Colonic mucosa (tissue), 4 donors: ENCODE measurements at places on chromosomes 1 and 21. TPM values are rescaled to one million over a fixed set of nuclear protein-coding genes. Genes with fewer than 3 reads are reported as not detected.
A peak's percentile ranks its signal among the peaks of the same experiment; 100 is the strongest.

The SAMSN1 gene
- total RNA-seq, result 5.1 TPM

- H3K4me3 ChIP-seq, result no peak overlapping the region
- H3K27me3 ChIP-seq, result no peaks in the 10 kb centered on the region
- no peaks in the 10 kb centered on the region for H3K36me3 ChIP-seq
- no peak overlapping the region for H3K27ac ChIP-seq
These were observed 25.3 kb downstream of the RBM11 start for GRCh38 chr21:14241297-14241696.

GRCh38 chr1:12448746-12449177, 169.2 kb downstream of the DHRS3 start:
- peaks cover 4% of the 10 kb centered on the region for H3K4me1 ChIP-seq
- H3K27me3 ChIP-seq, result no peaks in the 10 kb centered on the region
- no peaks in the 10 kb centered on the region for H3K36me3 ChIP-seq
- H3K4me3 ChIP-seq, result no peak overlapping the region
- H3K27ac ChIP-seq, result peak overlapping the region; percentile 62

DNA sequence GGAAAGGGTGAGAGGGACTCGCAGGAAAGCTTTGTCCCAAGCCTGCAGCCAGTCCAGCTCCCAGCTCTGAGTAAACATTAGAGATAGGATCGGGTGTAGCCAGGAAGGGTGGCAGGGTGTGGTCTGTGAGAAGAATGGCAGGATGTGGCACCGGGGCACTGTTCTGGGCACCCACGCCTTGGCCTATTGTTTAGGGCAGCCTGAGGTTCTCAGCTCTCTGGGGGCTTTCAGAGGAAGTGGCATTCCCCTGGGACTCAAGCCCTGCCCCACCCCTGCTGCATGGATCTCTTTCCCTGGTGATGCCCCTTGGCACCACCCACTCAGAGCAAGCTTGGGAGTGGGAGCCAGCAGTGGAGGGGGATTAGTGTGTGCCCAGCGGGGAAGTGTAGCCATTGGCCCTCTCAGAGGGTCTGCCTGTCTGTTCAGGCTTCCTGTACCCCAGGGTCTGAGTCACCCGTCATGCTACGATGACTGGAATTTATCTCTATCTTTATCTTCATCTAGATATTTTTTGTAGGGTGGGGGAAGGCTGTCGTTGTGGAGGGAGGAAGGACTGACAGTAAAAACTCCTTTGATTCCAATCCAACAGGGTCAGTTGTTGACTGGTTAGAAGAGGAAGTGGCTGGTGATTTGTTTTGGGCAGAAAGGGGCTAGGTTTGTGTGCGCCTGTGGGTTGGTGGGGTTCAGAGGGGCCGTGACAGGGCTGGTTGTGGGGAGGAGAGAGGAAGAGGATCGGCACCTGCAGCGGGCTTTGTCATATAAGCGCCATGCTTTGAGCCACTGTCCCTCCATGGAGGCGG, 31.6 kb downstream of the SOX13 start:
- no peak overlapping the region for H3K4me3 ChIP-seq
- no peaks in the 10 kb centered on the region for H3K36me3 ChIP-seq
- peak; percentile 81 for DNase-seq
- H3K27ac ChIP-seq, result peak overlapping the region; percentile 57
- no peaks in the 10 kb centered on the region for H3K27me3 ChIP-seq
- peaks cover 17% of the 10 kb centered on the region for H3K4me1 ChIP-seq

The PLA2G2D gene
- total RNA-seq, result 0.21 TPM

The RAP1GAP gene
- total RNA-seq, result 29.6 TPM

DNA sequence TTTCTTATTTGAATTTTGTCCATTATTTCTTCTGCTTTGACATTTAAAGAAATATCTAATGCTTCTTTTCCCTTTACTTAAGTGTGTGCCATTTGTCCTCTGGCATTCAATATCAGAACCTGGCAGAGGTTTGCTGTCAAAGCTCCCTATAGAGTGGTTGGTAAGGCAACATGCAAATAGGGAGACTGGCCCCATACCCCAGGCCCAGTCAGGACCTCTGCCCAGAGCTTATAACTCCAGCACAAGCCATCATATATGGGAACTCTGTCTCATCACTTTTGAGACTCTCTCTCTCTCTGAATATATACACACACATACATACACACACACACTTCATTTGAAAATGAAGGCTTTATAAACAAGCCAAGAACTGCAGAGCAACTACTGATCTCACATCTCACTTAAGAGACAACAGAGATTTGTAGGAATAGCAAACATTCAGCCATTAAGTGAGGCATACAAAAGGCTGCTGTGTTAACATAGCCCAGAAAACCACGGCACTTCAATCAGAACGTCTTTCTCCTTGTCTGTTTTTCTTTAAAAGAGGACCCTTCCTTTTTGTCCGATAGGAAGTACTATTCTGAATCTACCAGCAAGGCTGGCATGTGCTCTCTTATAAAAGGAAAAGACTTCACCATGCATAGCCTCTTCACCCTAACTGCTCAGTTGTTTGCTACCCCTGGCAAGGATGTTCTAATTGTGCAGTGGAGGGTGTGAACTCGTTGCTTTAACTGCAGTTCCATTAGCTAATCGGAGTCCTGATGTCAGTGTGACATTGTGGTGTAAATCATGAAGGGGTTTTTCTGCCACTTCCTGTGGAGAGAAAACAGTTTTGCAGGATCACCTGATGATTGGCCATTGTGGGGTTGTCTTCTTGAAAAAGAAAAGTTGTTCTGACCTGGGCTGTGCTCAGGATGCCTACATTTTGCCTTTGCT, 101.7 kb downstream of the NR5A2 start:
- H3K27ac ChIP-seq, result no peak overlapping the region
- no peaks in the 10 kb centered on the region for H3K27me3 ChIP-seq
- no peaks in the 10 kb centered on the region for H3K4me1 ChIP-seq
- no peak overlapping the region for H3K4me3 ChIP-seq

The MCOLN2 gene
- total RNA-seq, result 21.6 TPM

GRCh38 chr1:20470194-20470593, 15.8 kb downstream of the CAMK2N1 start:
- no peaks in the 10 kb centered on the region for H3K36me3 ChIP-seq
- peak overlapping the region; percentile 55 for H3K27ac ChIP-seq
- no peaks in the 10 kb centered on the region for H3K27me3 ChIP-seq
- peaks cover 11% of the 10 kb centered on the region for H3K4me1 ChIP-seq
- no peak overlapping the region for H3K4me3 ChIP-seq

The AGT gene
- 4.1 TPM for total RNA-seq

The CGN gene
- 118 TPM for total RNA-seq

The NPHS2 gene
- not detected for total RNA-seq

- no peak for DNase-seq
- H3K27ac ChIP-seq, result no peak overlapping the region
- H3K4me3 ChIP-seq, result no peak overlapping the region
- no peaks in the 10 kb centered on the region for H3K36me3 ChIP-seq
- no peaks in the 10 kb centered on the region for H3K27me3 ChIP-seq
These were observed 220.0 kb downstream of the RERE start for GRCh38 chr1:8597455-8597854.

GRCh38 chr1:72288886-72289285, 6.5 kb upstream of the NEGR1 start:
- H3K4me3 ChIP-seq, result no peak overlapping the region
- no peaks in the 10 kb centered on the region for H3K36me3 ChIP-seq
- peaks cover 6% of the 10 kb centered on the region for H3K27me3 ChIP-seq
- no peak overlapping the region for H3K27ac ChIP-seq
- no peaks in the 10 kb centered on the region for H3K4me1 ChIP-seq

- H3K27ac ChIP-seq, result no peak overlapping the region
- no peak overlapping the region for H3K4me3 ChIP-seq
- H3K27me3 ChIP-seq, result no peaks in the 10 kb centered on the region
- no peaks in the 10 kb centered on the region for H3K36me3 ChIP-seq
- no peak for DNase-seq
These were observed 83.7 kb upstream of the CTTNBP2NL start for GRCh38 chr1:112312315-112312714.

The PLA2G5 gene
- total RNA-seq, result 1.8 TPM

The PTGER3 gene
- total RNA-seq, result 3.7 TPM

The SELE gene
- 0.20 TPM for total RNA-seq

- no peak overlapping the region for H3K27ac ChIP-seq
- peaks cover 16% of the 10 kb centered on the region for H3K4me1 ChIP-seq
- no peak for DNase-seq
- no peaks in the 10 kb centered on the region for H3K27me3 ChIP-seq
These were observed 5.3 kb downstream of the PADI2 start for GRCh38 chr1:17113963-17114362.

- peaks cover 62% of the 10 kb centered on the region for H3K27me3 ChIP-seq
- H3K4me3 ChIP-seq, result no peak overlapping the region
- DNase-seq, result peak; percentile 85
- no peak overlapping the region for H3K27ac ChIP-seq
- H3K36me3 ChIP-seq, result no peaks in the 10 kb centered on the region
These were observed 2.8 kb downstream of the HES3 start for GRCh38 chr1:6246497-6247467.

- no peaks in the 10 kb centered on the region for H3K36me3 ChIP-seq
- H3K27ac ChIP-seq, result no peak overlapping the region
- H3K27me3 ChIP-seq, result no peaks in the 10 kb centered on the region
These were observed 54.3 kb upstream of the HNRNPU start for GRCh38 chr1:244918421-244919319.

The ASCL5 gene
- not detected for total RNA-seq

The FCMR gene
- total RNA-seq, result 2.7 TPM

The FAM43B gene
- total RNA-seq, result 0.27 TPM

The LCE1E gene
- total RNA-seq, result not detected

GRCh38 chr1:200916681-200917080, 22.0 kb downstream of the INAVA start:
- H3K4me1 ChIP-seq, result no peaks in the 10 kb centered on the region
- H3K27ac ChIP-seq, result no peak overlapping the region
- no peak for DNase-seq
- H3K4me3 ChIP-seq, result no peak overlapping the region

GRCh38 chr1:33743221-33743998, 120.5 kb upstream of the HMGB4 start:
- no peak for DNase-seq
- H3K4me1 ChIP-seq, result no peaks in the 10 kb centered on the region
- H3K27ac ChIP-seq, result no peak overlapping the region
- H3K4me3 ChIP-seq, result no peak overlapping the region
- H3K36me3 ChIP-seq, result no peaks in the 10 kb centered on the region
- H3K27me3 ChIP-seq, result no peaks in the 10 kb centered on the region

DNA sequence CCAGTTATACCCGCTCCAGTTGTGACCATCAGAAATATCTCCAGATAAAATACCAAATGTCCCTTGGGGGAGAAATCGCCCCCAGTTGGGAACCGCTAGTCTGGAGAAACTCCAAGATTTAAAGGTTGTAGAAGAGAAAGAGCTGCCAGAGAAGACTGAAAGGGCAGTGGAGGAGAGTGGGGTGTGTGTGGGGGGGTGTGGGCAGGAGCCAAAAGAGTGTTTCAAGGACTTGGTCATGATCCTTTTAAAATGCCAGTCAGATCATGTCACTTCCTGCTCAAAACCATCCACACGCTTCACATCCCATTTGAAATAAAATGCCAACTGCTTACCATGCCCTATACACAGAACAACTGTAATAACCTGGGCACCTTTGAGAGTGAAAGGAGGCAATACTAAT, 3.4 kb upstream of the HEYL start:
- H3K27ac ChIP-seq, result no peak overlapping the region
- H3K4me3 ChIP-seq, result no peak overlapping the region
- no peaks in the 10 kb centered on the region for H3K27me3 ChIP-seq
- no peaks in the 10 kb centered on the region for H3K36me3 ChIP-seq

- H3K27ac ChIP-seq, result no peak overlapping the region
- no peaks in the 10 kb centered on the region for H3K36me3 ChIP-seq
- H3K4me1 ChIP-seq, result no peaks in the 10 kb centered on the region
- no peak for DNase-seq
- H3K4me3 ChIP-seq, result no peak overlapping the region
These were observed 87.8 kb downstream of the HLX start for GRCh38 chr1:220966881-220967611.

The SPRR5 gene
- not detected for total RNA-seq

- H3K4me3 ChIP-seq, result no peak overlapping the region
- H3K27me3 ChIP-seq, result no peaks in the 10 kb centered on the region
- H3K4me1 ChIP-seq, result no peaks in the 10 kb centered on the region
- no peaks in the 10 kb centered on the region for H3K36me3 ChIP-seq
- no peak for DNase-seq
- no peak overlapping the region for H3K27ac ChIP-seq
These were observed 275.8 kb downstream of the TGFB2 start for GRCh38 chr1:218620956-218621355.

- no peaks in the 10 kb centered on the region for H3K36me3 ChIP-seq
- peaks cover 3% of the 10 kb centered on the region for H3K4me1 ChIP-seq
- no peak overlapping the region for H3K27ac ChIP-seq
- no peaks in the 10 kb centered on the region for H3K27me3 ChIP-seq
These were observed 80.1 kb downstream of the STUM start for GRCh38 chr1:226628612-226629155.

- no peak overlapping the region for H3K27ac ChIP-seq
- H3K36me3 ChIP-seq, result no peaks in the 10 kb centered on the region
- H3K4me1 ChIP-seq, result no peaks in the 10 kb centered on the region
These were observed 1.1 kb downstream of the RYR2 start for GRCh38 chr1:237042892-237043576.

The MFAP2 gene
- total RNA-seq, result 1.4 TPM

GRCh38 chr1:28646040-28646439, 2.4 kb upstream of the RNU11 start:
- no peak for DNase-seq
- peaks cover 18% of the 10 kb centered on the region for H3K4me1 ChIP-seq
- H3K36me3 ChIP-seq, result no peaks in the 10 kb centered on the region
- H3K27ac ChIP-seq, result no peak overlapping the region
- H3K27me3 ChIP-seq, result no peaks in the 10 kb centered on the region
- H3K4me3 ChIP-seq, result no peak overlapping the region

GRCh38 chr21:23496729-23497128, 2110.6 kb downstream of the MRPL39 start:
- DNase-seq, result no peak
- H3K27me3 ChIP-seq, result no peaks in the 10 kb centered on the region
- H3K36me3 ChIP-seq, result no peaks in the 10 kb centered on the region
- no peak overlapping the region for H3K4me3 ChIP-seq
- H3K27ac ChIP-seq, result no peak overlapping the region

The ANKRD13C gene
- 23.8 TPM for total RNA-seq

- H3K4me1 ChIP-seq, result peaks cover 39% of the 10 kb centered on the region
- H3K27me3 ChIP-seq, result no peaks in the 10 kb centered on the region
- H3K27ac ChIP-seq, result peak overlapping the region; percentile 40
These were observed 20.2 kb downstream of the SKI start for GRCh38 chr1:2248127-2248826.

The GPX7 gene
- total RNA-seq, result 1.8 TPM

The DNM3 gene
- total RNA-seq, result 1.7 TPM

DNA sequence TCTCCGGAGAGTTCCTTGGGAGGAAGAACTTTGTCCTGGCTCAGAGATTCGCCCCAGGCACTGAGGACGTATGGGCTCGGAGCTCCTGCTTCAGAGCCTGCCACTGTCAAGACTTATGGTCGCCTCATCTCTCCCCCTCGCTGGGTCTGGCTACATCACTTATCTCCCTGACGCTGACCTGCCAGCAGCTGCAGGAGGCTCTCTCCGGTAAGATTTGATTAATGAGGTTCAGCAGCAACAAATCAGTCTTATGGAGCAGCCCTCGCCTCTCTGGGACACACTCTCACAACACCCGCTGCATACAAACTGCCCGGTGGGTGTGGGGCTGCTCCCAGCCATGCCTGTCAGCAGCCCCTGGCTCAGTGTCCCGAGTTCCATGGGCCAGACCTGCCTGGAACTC, 297.8 kb downstream of the RRAGC start:
- DNase-seq, result no peak
- no peaks in the 10 kb centered on the region for H3K27me3 ChIP-seq
- H3K36me3 ChIP-seq, result no peaks in the 10 kb centered on the region
- no peak overlapping the region for H3K4me3 ChIP-seq

The PSRC1 gene
- total RNA-seq, result 36.0 TPM
